T-helper 22 cell (primary cell): ENCODE measurements at places on chromosomes 13 and 19.

DNA sequence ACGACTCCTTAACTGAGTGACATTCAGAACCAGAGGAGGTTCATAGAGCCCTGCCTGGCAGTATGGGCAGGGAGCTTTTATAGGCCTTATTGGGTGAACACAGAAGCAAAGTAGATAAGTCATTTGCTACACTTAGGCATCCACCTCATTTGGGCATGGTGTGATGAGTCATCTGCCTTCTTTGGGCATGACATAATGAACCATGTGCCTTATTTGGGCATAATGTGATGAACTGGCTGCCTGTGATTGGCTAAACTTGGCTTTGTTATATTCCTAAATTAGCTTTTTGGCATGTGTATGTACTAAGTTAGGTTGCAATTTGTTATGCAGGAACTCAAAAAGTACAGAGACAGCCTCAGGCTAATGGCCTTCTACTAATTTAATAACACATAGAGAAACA is 2210.2 kb upstream of the PCDH20 start:
- no peak for DNase-seq

DNA sequence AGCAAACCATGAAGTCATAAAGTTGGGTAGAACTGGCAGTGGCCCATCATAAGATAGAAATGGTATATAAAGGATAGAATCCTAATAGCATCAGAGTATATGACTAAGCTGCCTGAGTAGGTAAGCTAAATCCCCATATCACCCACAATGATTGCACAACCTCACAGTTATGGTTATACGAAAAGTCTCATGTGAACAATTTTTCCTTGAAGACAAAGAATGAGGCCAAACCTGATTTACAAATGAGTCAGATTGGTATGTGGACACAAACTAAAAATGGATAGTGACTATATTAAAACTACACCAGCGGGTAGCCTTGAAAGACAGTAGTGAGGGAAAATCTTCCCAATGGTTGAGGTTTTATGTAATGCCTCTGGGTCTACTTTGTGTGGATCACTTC is 40.9 kb upstream of the UFM1 start:
- no peak for DNase-seq

GRCh38 chr19:44202470-44202869 is 9.9 kb upstream of the ZNF227 start:
- DNase-seq, result no peak

- DNase-seq, result peak; percentile 48
These were observed 1.2 kb downstream of the PPM1N start for GRCh38 chr19:45499196-45500180.

DNA sequence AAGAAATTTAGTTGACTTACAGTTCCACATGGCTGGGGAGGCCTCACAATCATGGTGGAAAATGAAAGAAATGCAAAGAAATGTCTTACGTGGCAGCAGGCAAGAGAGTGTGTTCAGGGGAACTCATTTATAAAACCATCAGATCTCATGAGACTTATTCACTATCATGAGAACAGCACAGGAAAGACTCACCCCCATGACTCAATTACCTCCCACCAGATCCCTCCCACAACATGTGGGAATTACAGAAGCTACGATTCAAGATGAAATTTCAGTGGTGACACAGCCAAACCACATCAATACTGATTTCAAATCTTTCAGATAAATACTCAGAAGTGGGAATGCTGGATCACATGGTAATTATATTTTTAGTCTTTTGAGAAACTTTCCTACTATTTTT is 1357.9 kb downstream of the SLITRK5 start:
- DNase-seq, result no peak

- DNase-seq, result no peak
These were observed 165.6 kb downstream of the MZT1 start for GRCh38 chr13:72561791-72562190.

DNA sequence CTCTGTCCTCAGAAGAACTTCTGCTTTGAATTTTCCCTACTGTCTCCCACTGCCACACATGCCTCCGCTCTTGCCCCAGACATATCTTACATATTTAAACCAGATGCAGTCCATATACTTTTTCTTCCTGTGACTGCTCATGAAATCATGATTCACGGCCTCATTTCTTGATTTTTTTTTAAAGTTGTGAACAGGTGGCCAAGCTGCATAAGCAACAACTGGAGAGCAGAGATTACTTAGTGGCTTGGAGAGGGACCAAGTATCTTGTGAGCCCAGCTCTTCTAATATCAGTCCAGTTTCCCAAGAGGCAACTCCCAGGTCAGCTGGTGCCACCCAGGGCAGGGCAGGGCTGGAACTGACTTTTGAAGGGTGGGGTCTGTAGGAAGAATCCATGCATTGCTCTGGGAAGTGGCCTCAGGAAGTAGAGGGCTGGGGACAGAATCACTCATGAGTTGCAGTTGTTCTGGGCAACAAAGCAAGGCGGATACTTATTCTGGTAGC is 152.4 kb downstream of the LMO7 start:
- no peak for DNase-seq

DNA sequence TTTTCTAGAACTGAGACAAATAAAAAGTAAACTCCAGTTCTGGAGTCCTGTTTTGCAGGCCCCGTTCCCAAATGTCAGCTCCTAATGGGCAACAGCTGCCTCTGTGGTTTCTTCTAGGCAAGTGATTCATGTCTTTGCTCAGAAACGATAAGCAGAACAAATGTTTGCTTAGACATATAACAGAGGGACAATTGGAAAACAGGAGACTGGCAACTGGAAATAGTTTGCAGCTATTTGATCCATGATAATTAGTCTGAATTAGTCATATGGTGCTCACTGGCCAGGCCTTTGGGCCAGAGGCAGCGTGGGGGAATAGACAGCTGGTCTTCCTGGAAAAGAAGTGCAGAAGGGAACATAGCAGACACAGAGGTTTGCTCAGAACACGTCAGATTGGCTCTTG is 29.2 kb upstream of the TSHZ3 start:
- no peak for DNase-seq

DNA sequence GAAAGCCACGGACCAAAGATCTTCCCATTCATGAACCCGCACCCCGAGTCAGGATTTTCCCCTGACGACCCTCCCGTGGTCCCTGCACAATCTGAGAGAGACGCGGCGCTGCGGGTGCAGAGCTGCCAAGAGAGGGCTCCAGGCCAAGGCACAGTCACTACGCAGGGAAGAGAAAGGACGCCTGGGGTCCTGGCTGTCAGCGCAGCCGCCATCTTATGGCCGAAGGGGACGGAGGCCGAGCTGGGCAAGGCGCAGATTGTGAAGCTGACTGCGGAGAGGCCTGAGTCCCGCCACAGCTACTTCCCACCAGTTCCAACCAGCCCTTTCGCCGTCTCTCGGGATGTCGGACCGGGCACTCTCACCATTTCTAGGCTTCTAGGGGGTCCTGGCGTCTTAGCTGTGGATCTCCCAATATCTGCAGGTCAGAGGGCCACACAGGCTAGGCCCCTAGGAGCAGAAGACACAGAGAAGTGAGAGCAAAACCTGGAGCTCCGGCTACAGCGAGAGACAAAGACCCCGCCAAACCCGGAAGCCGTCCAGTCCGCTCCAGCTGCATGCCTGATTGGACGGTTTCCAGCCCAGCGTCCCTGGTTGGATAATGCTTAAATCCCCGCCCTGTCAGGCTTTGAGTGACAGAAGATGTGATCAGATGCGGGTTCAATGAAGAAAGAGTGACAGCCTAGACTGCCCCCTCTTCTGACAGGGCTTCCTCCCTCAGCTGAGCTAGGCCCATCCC is at the start of gene ZNF100:
Gene ZNF100 (minus strand): TSS at position 515 of the 736 bp plus-strand sequence. CDS start 150 bp downstream, at position 365.
- peak; percentile 70 for DNase-seq

- DNase-seq, result no peak
These were observed 54.5 kb downstream of the RCBTB2 start for GRCh38 chr13:48478391-48478790.

DNA sequence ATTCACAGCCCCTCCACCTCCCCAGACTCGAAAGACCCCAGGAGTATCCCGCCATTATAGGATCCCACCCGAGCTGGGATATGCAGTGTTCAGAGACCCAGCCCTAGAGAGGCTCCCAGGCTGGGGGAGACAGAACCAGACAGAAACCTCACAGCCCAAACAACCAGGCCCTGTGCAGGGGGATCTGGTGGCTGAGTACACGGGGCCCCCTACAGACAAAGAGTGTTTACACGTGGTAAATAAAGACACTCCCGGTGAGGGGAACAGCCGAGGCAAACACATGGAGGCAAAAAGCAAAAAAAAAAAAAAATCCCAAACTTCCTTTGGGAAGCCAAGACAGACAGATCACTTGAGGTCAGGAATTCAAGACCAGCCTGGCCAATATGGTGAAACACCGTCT is 25.1 kb downstream of the TINCR start:
- DNase-seq, result no peak

DNA sequence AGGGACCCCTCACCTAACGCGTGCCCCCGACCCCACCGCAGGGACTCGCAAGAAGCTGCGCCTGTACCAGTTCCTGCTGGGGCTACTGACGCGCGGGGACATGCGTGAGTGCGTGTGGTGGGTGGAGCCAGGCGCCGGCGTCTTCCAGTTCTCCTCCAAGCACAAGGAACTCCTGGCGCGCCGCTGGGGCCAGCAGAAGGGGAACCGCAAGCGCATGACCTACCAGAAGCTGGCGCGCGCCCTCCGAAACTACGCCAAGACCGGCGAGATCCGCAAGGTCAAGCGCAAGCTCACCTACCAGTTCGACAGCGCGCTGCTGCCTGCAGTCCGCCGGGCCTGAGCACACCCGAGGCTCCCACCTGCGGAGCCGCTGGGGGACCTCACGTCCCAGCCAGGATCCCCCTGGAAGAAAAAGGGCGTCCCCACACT is 4.7 kb upstream of the MYBPC2 start:
- DNase-seq, result no peak

GRCh38 chr13:94632226-94632980 is 30.7 kb downstream of the GPR180 start:
- no peak for DNase-seq

GRCh38 chr19:34179066-34179465 is 6.8 kb downstream of the LSM14A start:
- no peak for DNase-seq

- DNase-seq, result no peak
These were observed 58.3 kb downstream of the RAB20 start for GRCh38 chr13:110503037-110503901.

GRCh38 chr13:39457274-39457673 is 145.7 kb downstream of the LHFPL6 start:
- DNase-seq, result no peak

GRCh38 chr13:26760832-26761582 is 421 bp upstream of the GPR12 start:
- DNase-seq, result no peak

DNA sequence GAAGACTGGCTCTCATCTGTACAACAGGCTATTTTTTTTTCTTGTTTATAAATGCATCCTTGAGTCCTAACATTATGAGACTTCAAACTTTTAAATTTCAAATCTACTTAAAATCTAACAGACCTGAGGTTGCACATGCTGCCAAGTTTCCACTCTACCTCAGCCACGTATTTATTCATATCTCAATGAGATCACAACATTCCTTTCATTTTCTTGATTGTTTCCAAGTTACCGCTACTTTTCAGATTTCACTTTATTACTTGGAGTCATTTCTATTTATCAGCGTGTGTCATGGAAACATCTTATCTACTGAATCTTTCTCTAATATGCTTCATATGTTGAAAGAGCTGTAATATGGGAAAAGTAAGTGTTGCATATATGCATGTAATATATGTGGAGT is 1257.5 kb upstream of the ATXN8OS start:
- no peak for DNase-seq

DNA sequence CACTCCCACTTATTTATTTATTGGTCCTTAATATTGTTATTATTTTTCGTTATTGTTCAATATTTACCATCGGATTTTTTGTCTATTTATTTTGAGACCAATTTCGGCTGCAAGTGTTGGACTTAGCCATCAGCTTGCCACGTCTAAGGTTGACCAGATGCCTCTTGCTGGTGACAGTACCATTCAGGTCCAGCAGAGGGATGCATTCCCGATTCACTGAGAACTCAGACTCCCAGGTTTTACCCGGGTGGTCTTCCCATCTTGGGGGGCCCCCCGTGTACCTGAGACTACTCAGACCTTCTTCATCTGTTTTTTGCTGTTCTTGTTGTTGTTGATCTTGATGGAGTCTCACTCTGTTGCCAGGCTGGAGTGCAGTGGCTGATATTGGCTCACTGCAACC is 1435.2 kb downstream of the UQCRFS1 start:
- no peak for DNase-seq

- DNase-seq, result no peak
These were observed 195.5 kb downstream of the KATNAL1 start for GRCh38 chr13:30111810-30112209.

GRCh38 chr13:106789911-106790310 is 222.0 kb upstream of the ARGLU1 start:
- DNase-seq, result no peak

- no peak for DNase-seq
These were observed 462.5 kb downstream of the DIAPH3 start for GRCh38 chr13:59701261-59701660.

DNA sequence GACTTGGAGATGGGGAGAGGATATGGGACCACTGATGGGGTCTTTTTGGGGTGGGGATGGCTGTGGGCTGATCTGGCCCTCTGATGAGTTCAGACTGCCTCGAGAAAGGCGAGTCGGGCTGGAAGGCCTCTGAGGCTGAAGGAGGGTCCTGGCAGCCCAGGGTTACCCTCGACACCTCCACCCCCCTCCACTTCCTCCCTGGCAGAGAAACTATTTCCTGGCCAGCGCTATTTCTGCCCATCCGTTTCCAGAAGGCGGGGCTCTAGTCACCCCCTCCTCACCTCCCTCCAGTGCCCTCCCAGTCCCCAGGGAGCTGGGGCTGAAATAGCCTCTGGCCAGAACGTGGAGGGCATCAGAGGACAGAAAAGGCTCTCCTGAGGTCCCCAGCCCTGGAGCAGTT is 9.7 kb downstream of the EXOC3L2 start:
- DNase-seq, result no peak

DNA sequence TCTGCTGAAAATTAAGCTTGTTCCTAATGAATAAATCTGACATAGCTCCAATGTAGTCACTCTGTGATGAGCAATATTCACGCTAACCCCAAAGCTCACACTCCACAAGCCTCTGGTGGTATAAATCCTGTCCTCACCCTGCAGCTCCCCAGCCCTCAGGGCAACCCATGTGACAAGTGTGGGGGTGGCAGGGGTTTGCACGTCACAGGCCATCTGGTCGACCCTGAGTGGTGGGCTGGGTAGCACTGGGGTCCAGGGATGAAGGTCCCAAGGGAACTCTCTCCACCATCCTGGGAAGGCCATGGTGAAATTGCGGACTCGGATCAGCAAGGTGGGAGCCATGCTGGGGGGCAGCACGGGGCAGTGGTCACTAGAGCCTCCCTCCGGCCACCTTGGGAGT is 100.0 kb upstream of the SOX1 start:
- no peak for DNase-seq

GRCh38 chr19:38370299-38370698 is 4.1 kb upstream of the PSMD8 start:
- DNase-seq, result no peak

- no peak for DNase-seq
These were observed 29.1 kb downstream of the SHISA2 start for GRCh38 chr13:26022538-26023292.

DNA sequence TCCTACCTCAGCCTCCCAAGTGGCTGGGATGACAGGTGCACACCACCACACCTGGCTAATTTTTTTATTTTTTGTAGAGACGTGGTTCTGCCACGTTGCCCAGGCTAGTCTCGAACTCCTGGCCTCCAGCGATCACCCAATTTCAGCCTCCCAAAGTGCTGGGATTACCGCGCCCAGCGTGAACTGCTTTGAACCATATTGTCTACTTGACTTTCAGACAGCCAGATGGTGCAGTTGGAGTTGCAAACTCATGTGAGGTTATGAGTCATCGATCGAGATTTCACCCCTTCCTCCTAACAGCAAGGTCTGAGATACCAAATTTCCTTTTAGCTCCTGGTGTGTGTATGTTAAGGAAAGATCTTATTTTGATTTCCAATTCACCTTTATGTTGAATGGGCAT is 2.7 kb downstream of the SLC27A1 start:
- DNase-seq, result no peak

- DNase-seq, result no peak
These were observed 19.3 kb downstream of the ANKRD24 start for GRCh38 chr19:4201798-4202197.
